ENCODE measurements at places on chromosomes 16 and 17. TPM values are rescaled to one million over a fixed set of nuclear protein-coding genes. Genes with fewer than 3 reads are reported as not detected.

DNA sequence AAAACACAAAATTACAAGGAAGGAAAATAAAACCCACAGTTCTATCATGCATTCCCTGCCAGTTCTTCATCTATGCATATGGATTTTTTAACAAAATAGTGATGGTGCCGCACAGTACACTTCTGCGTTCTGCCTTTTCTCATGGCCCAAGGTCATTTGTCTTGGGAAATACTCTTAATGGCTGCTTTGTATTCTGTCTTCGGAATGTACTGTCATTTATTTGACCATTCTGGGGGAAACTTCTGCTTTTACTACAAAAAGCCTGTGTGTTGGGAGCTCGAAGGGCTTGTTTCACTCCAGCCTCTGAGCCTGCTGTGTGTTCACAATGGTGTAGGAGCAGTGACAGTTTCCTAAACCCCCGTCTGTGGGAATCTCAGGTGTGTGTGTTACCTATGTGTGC is 82.8 kb upstream of the SEC14L1 start:
- DNase-seq: no peak

DNA sequence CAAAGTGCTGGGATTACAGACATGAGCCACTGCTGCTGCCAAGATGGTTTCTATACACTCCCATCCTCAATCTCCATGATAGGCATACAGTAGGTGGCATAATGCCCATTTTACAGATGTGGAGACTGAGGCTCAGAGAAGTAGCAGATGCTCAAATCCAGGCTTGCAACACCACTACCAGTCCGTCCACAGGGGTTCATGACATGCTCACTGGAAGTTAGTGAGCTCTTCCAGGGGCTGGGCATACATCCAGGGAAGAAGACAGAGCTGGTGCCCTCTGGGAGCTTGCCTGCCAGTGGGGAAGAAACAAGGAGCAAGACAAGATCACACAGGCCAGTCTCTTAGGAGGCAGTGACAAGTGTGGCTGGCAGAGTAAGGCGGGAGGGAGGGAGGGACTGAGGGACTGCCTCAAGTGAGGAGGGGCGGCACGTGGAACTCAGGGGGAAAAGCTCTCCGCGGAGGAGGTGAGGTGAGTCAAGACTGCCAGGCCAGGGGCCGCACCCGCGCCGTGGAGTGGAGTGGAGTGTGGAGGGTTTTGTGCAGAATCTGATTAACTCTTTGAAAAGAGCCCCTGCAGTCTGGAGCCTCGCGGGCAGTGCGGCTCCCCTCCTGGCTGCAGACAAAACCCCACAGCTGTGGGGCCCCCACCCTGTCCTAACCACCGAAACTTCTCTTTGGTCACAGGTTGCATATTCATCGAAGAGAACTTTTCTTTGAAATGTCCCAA is 27.9 kb downstream of the SREBF1 start:
- DNase-seq: no peak

DNA sequence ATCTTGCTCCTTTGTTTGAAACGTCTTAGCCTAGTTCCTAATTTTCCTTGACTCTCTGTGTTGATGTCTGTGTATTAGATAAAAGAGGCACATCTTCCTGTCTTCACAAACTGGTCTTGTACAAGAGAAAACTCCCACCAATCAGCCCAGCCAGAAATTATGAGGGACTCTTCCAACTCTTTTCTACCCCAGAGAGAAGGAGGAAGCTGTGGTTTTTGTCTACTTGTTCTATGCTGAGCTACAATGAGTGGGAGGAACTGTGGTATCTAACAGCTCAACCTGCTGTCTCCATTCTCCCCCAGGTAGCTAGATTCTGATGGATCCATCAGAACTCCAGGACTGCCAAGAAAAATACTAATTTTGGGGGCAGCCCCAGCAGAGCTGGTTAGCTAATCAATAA is 392.5 kb downstream of the HS3ST3B1 start:
- no peak for DNase-seq

The RCVRN gene
- not detected for total RNA-seq

The ZNF75A gene
- total RNA-seq: 16.8 TPM

The SULT1A4 gene
- total RNA-seq: 9.5 TPM
